ENCODE measurements at places on chromosomes 4 and X.

DNA sequence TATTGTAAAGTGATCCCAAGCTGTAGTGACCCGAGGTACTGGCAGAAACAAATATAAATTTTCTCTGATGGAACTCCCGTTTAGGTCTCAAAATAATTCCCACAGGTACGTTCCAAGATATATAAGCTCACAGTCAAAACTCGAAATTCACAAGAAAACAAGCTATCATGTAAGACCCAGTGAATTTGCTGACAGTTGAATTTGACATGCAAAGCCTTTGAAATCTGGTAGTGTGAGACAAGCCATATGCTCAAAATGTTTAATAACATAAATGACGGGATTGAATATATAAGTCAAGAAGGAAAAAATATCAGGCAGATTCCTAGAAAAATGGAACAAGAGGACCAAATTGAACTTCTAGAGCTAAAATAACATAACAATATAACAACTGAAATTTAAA, 252.8 kb downstream of the TMA16 start:
- DNase-seq = no peak

DNA sequence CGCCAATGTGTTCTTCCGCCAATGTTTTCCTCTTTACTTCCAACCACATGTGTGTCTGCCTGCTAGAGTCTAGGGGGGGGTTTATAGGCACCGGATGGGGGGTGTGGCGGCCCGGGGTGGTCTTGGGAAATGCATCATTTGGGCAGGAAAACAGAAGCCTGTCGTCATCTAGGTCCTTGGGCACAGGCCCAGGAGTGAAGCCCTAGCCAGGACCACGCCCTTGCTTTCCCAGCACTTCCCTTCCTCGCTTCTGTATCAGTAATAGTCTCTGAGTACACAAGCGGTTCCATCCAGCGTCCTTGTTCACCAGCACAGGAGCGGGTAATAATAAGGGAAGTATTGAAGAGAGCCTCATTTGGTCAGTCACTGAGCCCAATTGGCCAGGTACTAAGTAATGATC, 74.5 kb downstream of the QDPR start:
- no peak for DNase-seq

DNA sequence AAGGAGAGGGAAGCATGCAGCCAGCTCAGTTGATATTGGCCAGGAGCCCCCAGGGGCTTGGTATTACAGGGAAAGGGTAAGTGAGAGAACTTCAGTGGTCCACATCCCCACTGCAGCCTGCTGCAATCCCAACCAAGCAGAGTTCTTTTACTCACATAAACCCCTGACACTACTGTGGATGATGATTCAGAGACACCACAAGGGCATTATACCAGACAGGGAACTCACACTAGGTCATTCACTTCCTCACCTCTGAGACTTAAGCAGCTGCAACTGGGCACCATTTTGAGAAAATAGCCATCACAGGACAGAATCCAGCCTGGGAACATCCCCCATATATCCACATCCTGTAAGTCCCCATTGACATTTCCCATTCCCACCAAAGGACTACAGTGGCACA, 248.0 kb downstream of the INPP4B start:
- no peak for DNase-seq

- DNase-seq = no peak
Measured at GRCh38 chr4:136862653-136863052, 669.6 kb downstream of the PCDH18 start.

DNA sequence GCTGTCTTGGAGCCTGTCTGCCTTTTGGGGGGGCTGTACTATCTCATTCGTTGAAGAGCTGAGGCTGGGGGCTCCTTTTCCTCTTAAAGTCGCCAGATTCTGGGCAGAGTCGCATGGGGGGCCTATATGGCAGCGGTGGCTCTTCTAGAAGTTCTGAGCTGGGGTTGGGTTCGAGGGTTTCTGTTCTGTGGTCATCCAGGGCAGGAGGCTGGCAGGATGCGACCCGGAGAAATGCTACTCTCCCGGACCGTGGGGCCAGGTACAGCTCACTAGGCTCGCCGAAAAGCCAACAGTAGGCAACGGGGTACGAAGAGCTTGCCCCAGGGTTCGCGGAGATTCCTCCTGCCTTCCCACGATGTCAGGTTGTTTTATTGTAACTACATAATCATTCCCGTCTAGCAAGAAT, 1.9 kb upstream of the CITED1 start:
- no peak for DNase-seq

DNA sequence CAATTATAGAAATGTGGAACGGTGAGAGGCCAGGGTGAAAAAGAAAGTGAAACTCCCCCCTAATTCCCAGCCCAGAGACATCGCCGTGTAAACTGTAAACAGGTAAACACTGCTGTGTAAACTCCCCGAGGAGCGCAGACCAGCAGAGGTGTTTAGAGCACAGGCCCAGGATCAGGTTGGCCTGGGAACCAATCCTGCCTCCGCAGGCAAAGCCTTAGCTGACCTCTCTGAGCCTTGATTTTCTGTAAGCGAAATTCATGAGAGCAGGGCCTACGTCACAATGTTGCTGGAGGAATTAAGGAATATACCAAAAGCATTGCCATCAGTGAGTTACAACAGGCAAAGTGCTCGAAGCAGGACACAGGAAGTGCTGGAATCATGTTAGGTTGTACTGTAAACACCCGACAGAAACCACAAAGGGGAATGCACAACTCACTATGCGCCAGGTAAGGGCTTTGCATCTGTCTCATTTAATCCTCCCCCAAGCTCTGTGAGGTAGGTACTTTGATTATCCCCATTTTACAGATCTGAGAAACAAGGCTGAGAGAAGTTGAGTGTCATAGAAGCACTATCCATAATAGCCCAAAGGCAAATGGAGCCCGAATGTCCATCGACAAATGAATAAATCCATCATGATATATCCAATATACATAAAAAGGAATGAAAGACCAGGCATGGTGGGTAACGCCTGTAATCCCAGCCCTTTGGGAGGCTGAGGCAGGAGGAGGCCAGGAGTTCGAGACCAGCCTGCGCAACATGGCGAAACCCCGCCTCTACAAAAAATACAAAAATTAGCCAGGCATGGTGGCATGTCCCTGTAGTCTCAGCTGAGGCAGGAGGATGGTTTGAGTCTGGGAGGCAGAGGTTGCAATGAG, 30.7 kb upstream of the KIAA0232 start:
- DNase-seq = no peak

- DNase-seq = no peak
Measured at GRCh38 chr4:157713342-157713741, 459.5 kb downstream of the GASK1B start.

GRCh38 chr4:16117164-16117563, 33.3 kb upstream of the PROM1 start:
- DNase-seq = no peak

- no peak for DNase-seq
Measured at GRCh38 chr4:72909461-72909860, 160.1 kb downstream of the COX18 start.

GRCh38 chr4:172983631-172984030, 185.0 kb upstream of the GALNT7 start:
- DNase-seq = no peak

DNA sequence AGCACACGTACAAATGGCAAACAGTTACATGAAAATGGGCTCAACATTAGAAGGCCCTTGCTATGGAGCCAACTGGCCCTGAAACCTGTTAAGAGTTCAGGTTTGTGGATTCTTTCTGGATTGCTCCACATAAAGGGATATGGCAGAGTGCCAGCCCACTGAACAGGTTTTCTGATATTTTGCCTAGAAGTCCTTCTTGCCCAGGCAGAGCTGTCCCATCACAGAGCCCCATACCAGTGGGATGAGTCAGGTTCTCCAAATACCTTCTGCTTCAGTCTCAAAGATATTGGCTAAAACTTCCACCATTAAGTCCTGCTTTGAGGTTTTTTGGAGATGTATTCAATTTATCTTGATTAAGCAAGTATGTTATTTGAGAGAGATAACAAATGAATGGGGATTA, 146.8 kb upstream of the IL1RAPL2 start:
- no peak for DNase-seq

DNA sequence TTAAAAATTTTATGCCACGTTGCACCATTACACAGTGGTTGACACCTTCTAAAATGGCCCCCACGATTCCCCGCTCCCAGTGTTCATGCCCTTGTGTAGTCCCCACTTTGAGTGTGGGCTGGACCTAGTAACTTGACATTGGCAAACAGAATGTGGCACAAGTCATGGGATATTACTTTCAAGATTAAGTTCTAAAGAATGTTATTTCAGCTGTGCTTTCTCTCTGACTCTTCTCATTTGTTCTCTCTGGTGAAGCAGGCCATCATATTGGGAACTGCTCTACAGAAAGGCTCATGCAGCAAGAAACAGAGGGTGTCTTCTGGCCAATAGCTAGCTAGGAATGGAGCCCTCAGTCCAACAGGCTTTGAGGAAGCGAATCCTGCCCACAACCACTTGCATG, 67.1 kb downstream of the ATXN3L start:
- no peak for DNase-seq
